ENCODE measurements at places on chromosomes 2 and 18.
A peak's percentile ranks its signal among the peaks of the same experiment; 100 is the strongest.

GRCh38 chr2:34849827-34850226 lies 1250.7 kb upstream of the FAM98A start:
- no peak for DNase-seq

DNA sequence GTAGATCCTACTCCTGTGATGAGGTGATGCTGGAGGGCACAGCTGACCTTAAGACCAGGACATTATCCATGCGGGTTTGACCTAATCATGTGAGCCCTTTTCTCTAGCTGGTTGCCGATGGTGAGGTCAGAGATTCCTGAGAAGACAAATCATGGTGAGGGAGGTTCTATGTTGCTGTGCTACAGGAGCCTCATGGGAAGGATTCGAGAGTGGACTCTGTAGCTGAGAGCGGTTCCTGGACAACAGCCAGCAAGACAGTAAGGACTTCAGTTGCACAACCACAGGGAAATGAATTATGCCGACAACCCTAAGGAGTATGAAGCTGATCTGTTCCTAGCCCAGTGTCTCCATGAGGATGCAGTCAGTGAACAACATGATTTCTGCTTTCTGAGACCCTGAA lies 80.4 kb downstream of the EPB41L3 start:
- DNase-seq, result no peak

- DNase-seq, result no peak
These were observed 406.2 kb downstream of the NUP35 start for GRCh38 chr2:183530333-183530901.

- DNase-seq, result peak; percentile 59
These were observed 69.5 kb downstream of the HAUS1 start for GRCh38 chr18:46173393-46174341.

DNA sequence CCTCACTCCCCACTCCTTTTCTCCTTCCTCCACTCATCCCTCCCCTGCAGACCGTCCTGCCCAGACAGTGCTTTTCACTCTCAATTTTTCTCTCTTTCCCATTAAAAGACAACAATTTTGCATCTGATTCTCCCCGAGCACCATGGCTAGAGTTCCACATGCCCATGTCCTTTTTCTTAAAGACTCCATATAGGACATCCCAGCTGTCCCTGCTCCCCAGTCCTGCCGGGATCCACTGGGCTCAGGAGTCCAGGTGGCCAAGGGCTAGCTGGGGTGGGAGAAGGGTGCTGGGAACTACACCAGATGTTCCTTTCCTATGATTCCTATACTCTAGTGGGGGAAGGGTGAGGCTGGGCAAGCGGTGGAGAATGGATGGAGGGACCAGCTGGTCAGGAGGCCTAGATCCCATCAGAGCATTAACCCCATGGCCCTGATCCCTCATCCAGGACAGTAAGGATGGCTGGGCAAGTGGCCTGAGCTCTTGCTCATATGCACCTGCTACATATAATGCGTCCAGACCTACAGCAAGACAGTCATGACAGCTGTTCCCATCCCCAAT lies 52.8 kb upstream of the RMDN2 start:
- no peak for DNase-seq

GRCh38 chr2:154704991-154705390 lies 6.5 kb downstream of the KCNJ3 start:
- DNase-seq, result no peak

DNA sequence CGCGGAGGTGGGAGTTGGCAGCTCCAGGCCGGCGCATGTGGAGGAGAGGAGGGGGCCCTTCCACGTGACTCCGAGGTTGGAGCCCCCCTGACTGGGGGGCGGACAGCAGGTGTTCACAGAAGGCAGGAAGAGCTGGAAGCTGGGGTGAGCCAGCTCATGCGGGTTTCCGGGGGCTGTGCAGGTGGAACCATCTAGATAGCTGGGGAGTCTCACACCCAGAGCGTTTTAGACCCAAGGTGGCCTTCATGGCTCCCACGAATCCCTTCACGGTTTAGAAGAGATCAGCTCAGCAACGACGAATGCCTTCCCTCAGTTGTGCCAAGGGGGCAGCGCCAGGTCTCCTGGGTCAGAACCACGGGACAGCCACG lies 740.5 kb upstream of the SALL3 start:
- no peak for DNase-seq

DNA sequence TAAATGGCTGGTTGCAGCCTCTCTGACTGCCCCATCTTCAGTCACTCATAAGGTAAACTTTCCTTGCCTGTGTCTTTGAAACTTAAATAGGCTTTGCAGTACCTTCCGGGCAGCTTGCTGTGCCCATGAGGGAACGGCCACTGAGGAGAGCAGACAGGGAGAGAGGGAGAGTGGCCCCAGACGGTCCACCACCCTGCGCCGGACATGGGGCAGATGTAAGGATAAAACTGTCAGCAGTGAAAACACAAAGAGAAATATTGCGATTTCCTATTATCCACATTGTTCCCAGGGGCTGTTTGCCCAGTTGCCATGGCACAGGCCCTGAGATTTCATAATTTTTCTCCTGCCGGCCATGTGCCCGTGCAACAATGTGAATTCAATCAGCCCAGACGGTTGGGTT lies 265.9 kb upstream of the SALL3 start:
- DNase-seq, result no peak

DNA sequence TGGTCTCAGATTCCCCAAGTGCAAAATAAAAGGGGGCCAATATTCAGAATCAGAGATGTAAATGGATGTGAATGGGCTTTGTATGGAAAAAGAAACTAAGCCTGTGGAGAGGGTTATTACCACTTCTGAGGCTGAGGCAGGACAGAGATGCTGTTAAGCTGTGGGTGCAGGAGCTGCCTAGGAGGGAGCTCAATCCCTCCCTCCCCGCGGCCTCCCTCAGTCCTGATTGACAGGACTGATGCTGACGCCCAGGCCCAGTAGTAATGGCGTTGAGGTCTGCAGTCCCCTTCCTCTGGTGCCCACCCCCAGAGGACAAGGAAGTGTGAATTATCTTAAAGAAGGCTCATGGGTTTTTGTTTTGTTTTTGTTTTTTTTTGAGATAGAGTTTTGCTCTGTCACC lies 40.4 kb downstream of the PSD4 start:
- no peak for DNase-seq

DNA sequence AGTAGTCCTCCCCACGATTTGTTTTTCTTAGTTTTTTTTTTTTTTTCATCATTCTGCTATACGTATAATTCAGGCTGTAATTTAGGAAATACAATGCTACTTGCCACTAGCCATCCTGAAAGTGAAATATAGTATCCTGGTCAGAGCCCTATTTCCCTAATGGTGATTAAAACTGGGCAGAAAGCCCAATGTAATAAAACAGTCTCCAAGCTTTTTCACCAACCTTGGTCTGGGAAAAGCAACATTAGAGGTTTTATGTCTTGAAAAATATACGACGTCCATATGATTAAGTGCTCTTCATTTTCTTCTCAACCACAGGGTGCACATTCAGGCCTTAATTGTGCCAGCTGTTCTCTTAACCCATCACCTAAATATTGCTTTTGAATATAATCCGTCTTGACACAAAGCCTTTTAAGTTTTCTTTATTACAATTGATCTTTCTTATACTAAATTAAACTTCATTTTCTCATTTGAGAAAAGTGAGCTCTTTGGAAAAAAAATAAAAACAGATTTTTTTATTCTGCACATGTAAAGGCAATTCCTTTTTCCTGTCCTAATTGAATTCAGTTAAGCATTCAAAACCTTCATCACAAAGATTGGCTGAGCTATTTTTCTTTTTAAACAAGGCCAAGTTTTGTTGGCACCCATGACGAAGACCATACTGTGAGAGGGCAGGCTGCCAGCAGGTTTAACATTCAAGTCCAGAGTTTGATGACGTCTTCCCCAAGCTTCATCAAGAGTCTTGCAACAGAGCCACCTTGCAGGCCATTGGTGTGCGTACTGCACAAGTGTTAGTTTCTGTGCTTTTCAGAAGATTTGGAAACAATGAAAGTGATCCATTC lies 52.7 kb downstream of the MAP2 start:
- DNase-seq, result no peak

DNA sequence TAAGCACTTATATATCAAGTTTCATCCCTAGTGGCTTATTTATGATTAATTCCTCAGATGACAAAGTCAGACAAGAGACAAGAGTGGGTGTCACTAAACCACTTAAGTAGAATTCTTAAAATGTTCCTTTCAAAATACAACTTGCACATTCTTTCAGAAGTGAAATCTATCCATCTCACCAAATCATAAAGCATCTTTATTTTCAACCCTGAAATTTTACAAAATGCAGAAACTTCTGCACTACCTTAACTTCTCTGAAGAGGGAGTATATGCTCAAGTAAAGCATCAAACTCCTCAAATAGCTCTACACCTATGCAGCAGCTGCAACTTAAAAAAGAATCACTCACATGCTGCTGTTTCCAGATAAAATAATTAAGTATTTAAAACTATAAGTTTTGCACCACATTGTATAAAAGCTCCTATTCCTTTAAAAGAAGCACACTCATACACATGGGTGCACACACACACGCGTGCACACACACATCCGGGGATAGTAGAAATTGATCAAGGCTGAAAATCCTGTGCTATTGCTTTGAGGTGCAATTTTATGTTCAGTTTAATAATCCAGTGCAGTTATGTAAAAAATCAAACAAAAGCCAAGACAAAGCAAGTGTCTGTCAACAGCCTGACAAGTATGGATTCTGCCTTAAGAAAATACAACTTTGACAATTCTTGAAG lies 244.5 kb downstream of the TCF4 start:
- DNase-seq, result no peak

DNA sequence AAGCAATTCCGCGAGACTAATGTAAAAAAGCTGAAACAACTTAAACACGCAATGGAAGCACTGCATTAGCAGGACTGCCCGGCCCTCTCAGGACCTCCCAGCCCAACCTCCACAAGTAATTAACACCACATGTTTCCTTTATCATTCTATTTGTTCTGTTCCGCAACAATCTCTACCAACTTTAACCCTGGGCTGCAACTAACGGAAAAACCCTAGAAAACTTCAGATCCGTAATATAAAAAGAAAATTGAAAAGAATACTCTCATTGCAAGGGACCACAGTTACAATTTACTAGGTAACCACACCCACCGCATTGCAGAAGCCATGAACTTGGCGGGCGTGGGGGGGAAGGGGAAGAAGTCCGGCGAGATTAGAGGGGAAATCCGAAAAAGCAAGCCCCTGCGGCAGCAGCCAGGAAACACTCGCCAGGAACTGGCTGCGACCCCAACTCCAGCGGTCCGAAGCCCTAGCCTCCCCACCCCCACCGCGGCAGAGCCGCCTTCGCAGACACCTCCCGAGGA lies 1.2 kb downstream of the EPB41L3 start:
- DNase-seq, result no peak

- no peak for DNase-seq
These were observed 24.9 kb downstream of the MTCL1 start for GRCh38 chr18:8730080-8730827.

GRCh38 chr2:237674731-237675276 lies 47.4 kb downstream of the LRRFIP1 start:
- no peak for DNase-seq

GRCh38 chr18:70160073-70160678 lies 45.3 kb downstream of the RTTN start:
- DNase-seq, result no peak

GRCh38 chr2:128187032-128187654 lies 96.1 kb downstream of the UGGT1 start:
- no peak for DNase-seq

All from NCI-H1436 treated with DMSO at 0.1 percent for 48 hours (cell line).